ENCODE measurements at places on chromosomes 12 and 14.

- DNase-seq = peak; percentile 57
Observed at GRCh38 chr12:50597200-50598195, 92.7 kb downstream of the DIP2B start.

DNA sequence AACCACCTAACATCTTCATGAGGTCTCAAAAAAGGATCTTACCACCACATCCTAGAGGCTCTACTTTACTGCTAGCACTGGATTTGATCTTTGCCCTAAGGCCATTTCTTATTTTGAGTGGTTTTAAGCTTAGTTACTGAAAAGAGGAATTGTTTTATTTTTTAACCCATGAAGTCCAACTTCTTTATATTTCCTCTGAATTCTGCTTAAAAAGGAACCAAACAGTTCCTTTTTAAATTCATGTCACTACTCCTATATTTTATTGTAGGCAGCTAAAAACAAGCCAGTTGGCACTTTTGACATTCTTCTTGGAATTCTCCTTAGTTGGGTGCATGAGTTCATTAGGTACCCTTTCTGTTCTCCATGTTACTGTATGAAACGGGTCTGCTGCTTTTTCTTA is 76.4 kb downstream of the FGD4 start:
- DNase-seq = no peak

DNA sequence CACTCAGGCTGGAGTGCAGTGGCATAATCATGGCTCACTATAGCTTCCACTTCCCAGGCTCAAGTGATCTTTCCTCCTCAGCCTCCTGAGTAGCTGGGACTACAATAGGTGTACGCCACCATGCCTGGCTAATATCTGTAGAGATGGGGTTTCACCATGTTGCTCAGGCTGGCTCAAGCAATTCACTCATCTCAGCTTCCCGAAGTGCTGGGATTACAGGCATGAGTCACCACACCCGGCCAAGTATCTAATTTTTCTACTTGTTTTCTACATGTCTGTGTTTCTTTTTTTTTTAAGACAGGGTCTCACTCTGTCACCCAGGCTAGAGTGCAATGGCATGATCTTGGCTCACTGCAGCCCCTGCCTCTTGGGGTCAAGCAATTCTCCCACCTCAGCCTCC is 119.7 kb upstream of the MED13L start:
- no peak for DNase-seq

DNA sequence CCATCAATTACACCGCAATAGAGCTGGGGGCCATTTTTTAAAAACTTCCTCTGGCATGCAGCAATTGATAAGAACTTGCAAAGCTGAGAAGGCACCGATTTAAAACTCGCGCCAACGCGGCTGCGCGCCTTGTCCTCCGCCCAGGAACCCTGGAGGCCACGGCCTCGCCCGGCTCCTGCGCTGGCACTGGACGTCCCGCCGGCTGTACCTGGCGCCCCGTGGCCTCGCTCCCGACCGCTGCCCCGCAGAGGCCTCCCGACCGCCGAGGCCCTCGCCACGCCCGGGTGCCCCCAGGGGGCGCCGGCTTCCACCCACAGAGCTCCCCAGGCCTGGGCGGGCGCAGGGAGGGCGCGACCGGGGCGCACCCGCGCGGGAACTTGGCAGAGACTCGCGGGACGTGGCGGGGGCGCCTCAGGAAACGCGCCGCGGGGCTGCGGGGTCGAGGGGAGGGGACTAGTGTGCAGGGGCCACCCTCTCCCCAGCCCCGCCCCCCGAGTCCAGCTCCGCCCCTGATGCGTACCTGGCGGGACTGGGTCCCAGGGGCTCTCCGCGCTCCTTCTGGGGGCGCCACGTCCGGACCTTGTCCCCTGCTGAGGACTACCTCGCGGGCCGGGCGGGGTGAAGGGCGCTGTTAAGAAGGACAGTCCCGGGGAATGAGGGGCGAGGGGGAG is 65.7 kb downstream of the TNFAIP2 start:
- peak; percentile 3 for DNase-seq

DNA sequence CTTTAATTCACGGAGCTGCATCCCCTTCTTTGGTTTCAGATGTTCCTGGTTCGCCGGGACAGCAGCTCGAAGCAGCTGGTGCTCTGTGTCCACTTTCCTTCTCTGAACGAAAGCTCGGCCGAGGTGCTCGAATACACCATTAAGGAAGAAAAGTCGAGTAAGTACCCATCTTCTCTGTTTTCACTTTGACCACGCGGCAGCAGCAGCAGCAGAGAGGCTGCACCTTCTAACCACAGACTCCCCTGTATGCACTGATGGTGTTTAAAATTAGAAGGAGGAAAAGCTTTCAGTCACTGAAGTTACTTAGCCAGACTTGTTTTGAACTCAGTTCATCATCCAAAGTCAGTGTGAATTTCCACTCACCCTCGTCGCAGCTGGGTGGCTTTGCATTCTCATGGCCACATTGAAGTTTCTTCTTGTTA is 63.8 kb downstream of the RIN3 start:
- no peak for DNase-seq

- no peak for DNase-seq
Observed at GRCh38 chr14:36344211-36344610, 23.8 kb upstream of the MBIP start.

DNA sequence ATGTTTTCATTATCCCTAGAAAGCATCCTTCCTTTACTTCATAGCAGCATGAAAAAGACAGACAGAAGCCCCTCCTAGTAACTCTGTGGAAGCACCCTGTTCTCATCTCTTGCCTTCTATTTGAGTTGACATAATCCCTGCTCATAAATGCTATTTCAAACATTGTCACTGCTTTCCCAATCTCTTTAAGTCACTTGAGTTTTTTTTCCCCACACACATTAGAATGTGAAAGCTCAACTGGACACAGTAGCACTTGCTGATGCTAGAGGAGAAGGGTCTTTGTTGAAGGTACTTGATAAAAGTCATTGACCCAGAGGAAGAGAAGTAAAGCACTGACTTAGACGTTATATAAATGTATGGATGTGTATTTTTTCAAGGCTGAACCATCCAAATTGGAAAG is 3.0 kb downstream of the E2F7 start:
- no peak for DNase-seq

DNA sequence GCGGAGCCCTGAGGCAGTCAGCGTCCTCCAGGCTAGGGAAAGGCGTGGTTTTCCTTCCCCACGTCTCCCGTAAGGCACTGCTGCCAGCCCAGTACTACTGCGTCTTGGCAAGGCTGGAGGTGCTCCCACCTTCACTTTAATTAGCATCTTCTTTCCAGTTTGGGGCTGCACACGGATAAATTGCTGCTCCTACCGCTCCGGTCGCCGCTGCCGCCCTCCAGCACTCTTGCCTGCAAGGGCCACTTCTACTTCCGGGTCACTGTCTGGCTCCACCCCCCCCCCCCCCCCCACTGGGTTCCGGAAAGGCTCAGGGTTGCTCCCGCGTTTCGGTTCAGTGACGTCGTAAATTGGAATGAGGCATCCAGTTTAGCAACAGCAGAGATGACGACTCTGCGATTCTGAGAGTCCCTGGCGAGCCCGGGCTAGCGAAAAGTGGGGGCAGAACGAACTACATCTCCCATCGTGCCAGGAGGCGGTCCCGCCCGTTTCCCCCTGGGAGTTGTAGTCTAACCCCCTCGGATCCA is at the start of gene NEDD8:
Gene NEDD8 (minus strand): TSS at position 247 of the 524 bp plus-strand sequence. CDS start 100 bp downstream, at position 147.
- DNase-seq = peak; percentile 91

Measured in activated T-cell treated with anti-CD3 and anti-CD28 coated beads for 24 hours (primary cell).